Astrocyte of the cerebellum (primary cell): ENCODE measurements at places on chromosomes 3 and 15.

- no peak for DNase-seq
Measured at GRCh38 chr3:42428830-42429229, 18.4 kb upstream of the LYZL4 start.

GRCh38 chr3:175224051-175224450 is 364.9 kb downstream of the NAALADL2 start:
- no peak for DNase-seq

- DNase-seq, result no peak
Measured at GRCh38 chr15:68347392-68347791, 69.8 kb downstream of the FEM1B start.

DNA sequence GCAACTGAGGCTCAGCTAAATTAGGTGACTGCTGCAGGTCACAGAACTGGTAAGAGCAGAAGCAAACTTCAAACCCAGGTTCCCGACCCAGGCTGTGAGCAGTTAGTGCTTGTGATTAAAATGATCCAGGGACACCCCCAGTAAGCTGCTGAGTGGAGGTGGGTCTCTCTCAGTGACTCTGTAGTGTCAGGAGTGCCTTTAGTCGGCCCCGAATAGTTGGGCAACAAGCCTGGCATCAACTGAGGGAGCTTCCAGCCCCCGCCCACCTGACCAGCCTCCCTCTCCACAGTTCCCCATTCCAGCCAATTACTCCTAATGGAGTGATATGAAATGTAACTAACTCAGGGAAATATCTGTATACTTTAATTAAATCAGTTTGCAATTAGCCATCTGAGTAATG is 168.0 kb upstream of the SMAD3 start:
- DNase-seq, result no peak

DNA sequence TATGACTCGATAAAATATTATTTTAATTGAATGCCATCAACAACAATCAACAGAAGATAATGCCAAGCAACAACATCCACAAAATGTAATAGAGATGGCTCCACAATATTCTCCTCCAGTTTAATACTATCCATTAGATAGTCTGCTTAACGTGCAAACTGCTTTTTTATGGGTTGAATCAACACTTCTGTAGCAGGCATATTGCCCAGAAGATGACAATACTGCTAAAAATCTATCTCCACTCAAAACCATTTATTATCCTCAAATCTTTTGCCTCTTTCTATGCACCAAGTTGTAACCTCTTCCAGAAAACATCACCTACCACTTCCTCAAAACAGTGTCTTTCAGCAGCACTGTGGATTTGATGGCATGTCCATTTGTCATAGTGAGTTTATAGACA is 295.7 kb upstream of the LMCD1 start:
- no peak for DNase-seq

GRCh38 chr3:103047640-103048039 is 612.8 kb downstream of the ZPLD1 start:
- DNase-seq, result peak; percentile 18

- DNase-seq, result no peak
Measured at GRCh38 chr3:12952343-12953200, 111.2 kb upstream of the RPL32 start.

GRCh38 chr15:101542306-101543025 is 53.0 kb upstream of the PCSK6 start:
- DNase-seq, result no peak

DNA sequence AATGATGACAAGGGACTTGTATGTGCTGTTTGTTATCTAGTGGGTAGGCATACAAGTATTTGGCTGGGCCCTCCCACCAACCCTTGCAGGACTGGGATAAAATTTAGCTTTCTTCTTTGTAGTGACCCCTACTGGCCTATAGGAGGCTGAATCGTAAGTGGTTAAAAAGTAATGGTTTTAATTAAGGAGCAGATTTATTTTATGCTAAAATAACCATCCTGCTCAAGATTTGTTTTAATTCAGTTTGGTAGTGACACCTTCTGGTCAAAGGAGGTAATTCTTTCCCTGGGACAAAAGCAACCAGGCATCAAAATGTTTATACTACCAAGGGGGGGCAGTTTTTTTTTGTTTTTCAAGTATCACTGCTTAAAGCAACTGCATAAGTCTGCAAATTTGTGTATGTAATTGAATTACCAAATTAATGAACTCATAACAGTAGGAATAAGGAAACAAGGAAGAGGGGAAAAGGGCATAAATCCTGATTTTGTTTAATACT is 70.7 kb downstream of the TOP2B start:
- peak; percentile 70 for DNase-seq

DNA sequence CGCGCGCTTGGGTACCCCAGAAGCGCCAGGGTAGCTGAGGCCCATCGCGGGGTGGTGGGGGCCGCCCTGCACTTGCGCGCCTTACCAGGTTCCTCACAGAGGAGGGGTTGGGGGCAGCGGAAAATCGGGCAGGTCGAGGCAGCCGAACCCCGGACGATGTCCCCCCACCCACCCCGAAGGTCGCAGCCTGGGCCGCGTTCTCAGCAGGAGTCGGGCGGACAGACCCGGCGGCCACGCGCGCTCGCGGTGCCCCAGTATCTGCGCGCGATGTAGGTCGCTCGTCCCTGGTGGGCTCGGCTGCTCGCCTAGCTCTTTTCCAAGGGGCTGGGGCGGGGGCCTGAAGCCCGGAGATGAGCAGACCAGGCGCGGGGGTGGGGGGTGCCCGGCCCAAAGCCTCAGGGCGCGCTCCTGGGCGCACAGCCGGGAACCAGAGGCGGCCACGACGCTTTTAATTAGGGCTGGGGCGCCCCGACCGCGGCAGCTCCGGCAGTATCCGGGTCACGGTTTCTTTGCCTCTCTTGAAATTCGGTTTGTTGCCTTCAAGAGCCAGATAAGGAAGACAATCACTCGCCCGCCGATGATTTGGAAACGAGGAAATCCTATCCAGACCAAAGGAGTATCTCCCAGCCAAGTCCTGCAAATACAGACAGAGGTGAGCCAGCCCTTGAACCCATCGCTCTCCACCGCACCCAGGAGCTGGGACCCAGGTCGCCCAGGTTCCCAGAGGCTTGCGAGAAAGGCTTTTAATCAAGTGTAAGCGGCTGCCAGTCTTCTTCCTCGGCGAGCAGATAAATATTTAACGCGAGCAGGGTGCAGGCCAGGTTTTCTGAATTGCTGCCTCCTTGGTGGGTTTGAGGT is 4.6 kb downstream of the SKOR1 start:
- no peak for DNase-seq

GRCh38 chr3:193481436-193481835 is 73.3 kb downstream of the ATP13A4 start:
- no peak for DNase-seq

- no peak for DNase-seq
Measured at GRCh38 chr3:31251083-31251482, 281.6 kb upstream of the STT3B start.

DNA sequence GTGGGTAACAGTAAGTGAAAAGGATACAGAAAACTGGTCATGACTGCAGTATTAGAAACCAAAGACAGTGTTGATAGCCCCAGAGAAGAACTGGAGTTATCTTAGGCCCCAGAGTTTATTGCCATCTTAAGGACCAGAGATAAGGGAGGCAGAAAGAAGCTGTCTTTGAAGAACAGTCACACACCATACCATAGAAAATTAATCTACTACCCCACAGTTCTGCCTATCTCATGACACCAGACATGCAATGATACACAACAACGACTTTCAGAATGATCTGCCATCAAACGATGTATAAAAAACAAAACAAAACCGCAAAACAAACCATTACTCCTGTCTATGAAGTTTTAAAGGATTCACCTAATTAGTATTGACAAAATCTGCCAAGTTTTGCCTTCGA is 9.6 kb downstream of the CPOX start:
- DNase-seq, result no peak

- DNase-seq, result no peak
Measured at GRCh38 chr15:69031013-69032001, 16.8 kb downstream of the NOX5 start.

DNA sequence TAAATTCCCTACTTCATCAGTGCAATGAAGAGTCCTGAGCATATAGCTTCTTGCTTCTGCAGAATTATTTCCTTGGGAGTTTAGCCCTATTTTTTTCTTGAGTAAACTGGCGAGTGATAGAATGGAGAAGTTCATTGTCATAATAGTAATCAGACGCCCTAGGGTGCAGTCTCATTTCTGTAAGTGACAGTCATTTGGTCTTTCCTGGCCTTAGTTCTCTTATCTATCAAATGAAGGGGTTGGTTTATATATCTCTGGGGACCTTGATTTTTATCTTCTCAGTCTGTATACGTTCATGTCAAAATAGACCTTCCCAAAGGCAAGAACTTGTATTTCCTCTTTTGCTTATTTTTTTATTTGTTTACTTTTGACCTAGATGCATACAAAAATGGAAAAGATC is 9.9 kb upstream of the ALPK3 start:
- DNase-seq, result no peak

DNA sequence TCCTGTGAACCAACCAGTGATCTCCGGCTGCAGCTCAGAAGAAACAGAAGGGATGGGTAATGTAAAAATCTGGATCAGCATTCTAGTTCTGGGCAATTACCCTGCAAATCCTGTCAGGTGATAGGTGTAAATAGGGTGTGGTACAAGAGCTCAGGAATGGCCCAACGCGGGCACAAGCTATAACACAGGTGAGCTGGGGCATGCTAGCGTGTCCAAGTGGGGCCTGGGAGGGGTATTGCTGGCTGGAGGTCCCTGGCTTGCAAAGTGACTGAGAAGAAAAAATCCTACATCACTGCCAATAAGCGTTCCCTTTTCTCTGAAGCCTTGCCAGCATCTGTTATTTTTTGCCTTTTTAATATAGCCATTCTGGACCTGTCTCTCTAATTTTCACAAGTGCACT is 9.7 kb upstream of the CHST2 start:
- no peak for DNase-seq

GRCh38 chr15:84840741-84841429 is 23.7 kb downstream of the ALPK3 start:
- no peak for DNase-seq

DNA sequence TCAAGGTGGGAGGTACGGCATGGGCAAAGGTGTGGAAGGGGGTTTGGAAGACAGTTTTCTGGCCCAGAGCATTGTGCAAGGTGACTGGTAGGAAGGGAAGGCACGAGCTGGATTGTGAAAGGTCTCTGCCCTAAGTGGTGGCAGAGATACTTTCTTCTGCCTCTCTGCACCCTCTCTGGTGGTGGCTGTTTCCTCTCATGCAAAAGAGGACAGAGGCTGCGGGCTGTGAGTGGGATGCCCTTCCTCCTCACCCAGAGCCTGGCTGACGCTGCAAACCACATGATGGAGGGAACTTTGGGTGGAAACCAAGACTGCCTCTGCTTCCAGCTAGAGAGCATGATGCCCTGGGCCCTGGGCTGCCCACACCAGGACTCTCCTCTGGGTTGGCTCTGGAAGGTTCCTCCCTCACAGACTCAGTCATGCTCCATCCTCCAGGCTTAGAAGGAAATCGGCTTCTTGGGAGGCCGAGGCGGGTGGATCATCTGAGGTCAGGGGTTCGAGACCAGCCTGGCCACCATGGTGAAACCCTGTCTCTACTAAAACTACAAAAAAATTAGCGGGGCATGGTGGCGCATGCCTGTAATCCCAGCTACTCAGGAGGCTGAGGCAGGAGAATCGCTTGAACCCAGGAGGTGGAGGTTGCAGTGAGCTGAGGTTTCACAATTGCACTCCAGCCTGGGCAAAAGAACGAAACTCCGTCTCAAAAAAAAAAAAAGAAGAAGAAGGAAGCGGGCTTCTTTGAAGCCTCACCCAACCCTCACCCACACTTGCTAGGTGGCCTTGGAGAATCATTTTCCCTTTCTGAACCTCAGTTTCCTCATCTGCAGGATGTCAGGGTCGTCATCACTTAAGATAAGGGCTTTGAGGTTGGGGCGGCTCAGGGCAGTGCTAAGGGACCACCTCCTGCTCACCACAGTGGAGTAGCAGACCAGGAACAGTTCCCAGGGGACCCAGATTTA is 8.3 kb downstream of the PSTPIP1 start:
- no peak for DNase-seq

GRCh38 chr3:25604107-25604805 is 60.5 kb downstream of the TOP2B start:
- peak; percentile 65 for DNase-seq

DNA sequence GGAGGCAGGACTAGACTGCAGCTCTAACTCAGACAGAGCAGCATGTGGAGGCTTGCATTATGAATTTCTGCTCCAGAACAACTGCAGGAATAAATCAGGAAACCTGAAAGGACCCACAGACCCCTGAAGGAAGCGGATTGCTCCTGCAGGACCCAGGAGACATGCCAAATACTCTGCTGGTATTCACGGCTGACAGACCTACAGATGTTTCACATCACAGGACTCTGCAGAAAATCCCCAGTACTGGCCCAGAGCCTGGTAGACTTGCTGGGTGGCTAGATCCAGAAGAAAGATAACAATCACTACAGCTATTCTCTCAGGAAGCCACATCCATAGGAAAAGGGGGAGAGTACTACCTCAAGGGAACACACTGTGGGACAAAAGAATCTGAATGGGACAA is 942.1 kb downstream of the AGBL1 start:
- DNase-seq, result no peak
